Eye (tissue), 1 donor: ENCODE measurements at places on chromosomes 6 and 20.

GRCh38 chr6:84976526-84977362, 212.3 kb upstream of the TBX18 start:
- peak; percentile 46 for DNase-seq

DNA sequence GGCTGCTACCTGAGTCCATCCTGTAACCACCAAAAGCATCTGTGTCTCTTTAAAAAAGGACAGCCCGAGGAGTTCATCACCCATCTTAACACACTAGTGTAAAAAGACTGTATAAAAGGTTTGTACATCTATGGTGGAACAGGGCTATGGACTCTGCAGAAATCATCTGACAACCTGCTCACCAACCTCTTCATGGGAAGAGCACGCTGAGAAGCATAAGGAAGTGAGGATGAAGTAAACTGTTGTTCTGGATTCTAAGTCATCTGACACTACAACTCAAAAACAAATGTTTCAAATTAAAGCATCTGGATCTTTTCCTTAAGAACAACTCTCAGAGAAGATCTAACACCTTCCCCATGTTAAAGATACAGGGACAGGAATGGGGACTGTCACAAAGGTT, 5.4 kb downstream of the IFNGR1 start:
- DNase-seq, result no peak

DNA sequence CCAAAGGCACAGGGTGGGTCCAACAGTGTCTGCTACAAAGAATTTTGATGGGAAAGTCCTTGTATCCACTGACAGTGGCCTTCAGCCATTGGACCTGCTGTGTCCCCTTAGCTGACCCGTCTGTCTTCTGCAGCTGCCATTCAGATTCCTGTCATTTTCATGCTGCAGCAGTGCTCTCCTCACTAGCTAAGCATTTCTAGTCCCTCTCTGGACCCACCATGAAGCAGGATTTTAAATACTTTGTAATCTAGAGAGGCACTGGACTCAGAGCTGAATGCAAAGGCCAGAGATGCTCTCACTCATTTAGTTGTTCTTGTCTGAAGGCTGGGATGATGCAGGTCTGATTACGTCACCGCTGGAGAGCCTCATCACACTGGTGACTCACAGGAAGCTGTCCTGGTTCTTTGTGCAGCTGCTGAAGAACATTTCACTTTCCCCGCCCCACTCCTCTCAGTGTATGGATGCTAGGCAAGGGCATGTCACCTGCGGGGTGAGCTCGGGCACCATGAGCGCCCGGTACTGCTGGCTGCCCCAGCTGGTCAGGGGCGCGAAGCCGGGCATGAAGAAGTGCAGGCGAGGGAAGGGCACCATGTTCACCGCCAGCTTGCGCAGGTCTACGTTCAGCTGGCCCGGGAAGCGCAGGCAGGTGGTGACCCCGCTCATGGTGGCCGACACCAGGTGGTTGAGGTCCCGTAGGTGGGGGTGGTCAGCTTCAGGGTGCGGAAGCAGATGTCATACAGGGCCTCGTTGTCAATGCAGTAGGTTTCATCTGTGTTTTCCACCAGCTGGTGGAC, 19.4 kb upstream of the TUBB2A start:
- DNase-seq, result no peak

DNA sequence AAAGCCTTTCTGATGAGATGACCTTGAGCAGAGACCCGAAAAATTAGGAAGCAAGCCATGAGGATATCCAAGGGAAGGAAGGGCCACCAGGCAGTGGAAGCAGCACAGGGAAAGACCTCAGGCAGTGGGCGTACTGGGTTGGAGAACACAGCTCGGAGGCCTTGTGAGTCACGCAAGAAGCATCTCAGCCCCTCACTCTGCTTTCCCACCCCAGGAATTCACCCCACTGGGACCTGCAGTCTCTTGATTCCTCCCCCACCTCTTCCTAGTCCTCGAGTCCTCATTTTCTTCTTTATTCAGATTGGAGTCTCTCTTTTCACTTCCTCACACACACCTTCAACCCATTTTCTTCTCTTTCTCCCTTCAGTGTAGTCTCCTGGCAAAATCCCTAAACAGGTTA, 27.0 kb downstream of the RPRD1B start:
- no peak for DNase-seq

- no peak for DNase-seq
Measured at GRCh38 chr6:105588123-105588710, 185.3 kb upstream of the PREP start.

- peak; percentile 51 for DNase-seq
Measured at GRCh38 chr6:135707426-135707825, 144.1 kb upstream of the PDE7B start.

- DNase-seq, result no peak
Measured at GRCh38 chr6:152981219-152981618, 1.6 kb downstream of the FBXO5 start.

GRCh38 chr6:1379017-1379787, 10.2 kb upstream of the FOXF2 start:
- peak; percentile 75 for DNase-seq

DNA sequence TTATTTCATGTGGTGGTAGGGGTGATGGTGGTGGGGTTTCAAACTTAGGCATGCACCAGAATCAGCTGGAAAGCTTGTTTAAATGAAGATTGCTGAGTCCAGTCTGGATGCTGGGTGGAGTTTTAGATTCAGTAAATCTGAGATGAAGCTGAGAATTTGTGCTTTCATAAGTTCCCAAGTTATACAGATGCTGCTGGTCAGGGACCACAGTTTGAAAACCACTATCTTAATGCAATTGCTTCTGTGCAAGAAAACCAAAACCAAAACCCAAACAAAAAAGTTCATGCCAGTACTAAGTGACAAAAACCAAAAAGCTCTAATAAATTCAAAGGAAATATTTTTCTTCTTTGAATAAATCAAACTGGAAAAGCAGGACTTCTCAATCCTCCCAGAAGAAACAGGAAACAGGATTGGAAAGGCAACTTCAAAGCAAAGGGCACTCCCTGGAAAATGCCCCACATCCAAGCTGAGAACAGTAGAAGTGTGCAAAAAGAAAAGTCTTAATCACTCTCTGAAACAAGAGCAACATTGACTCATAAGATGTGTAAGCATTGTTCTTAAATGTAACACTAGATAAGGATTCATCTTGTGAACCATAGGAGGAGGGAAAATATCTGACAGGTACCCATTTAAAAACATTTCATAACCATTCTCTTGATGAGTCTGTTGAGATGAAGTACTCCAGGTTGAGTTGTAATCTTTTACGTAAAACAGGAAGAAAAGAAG, 481.5 kb upstream of the HSF2 start:
- no peak for DNase-seq

DNA sequence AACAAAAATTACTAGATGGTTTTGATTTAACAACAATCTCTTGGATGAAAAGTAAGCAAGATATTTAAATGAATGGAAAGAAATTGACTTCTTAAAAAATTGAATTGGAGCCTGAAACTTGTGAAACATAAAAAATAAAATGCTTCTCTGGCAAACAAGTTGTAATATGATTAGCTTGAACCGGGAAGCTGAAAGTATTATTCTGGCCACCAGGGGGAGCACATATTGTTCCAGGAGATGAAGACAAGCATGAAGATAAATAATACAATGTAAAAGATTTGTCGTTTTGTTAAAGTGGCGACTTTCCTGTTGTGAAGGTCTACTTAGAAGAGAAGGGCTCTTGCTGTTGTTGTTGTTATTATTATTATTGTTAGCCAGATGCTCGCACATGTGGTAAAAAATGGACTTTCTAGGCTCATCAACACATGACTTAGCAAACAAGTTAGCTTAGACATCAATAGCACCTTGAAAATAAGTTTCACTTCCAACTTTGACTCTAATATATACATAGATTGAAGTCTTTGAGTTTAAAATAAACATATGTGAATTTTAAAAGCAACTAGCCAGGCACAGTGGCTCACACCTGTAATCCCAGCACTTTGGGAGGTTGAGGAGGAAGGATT, 14.2 kb downstream of the PAX1 start:
- DNase-seq, result peak; percentile 94
